ENCODE measurements at places on chromosomes 1 and 21. TPM values are rescaled to one million over a fixed set of nuclear protein-coding genes. Genes with fewer than 3 reads are reported as not detected.

TNFRSF18 gene
- 0.70 TPM for total RNA-seq

AMY2A gene
- not detected for total RNA-seq

CSRP1 gene
- total RNA-seq: 143 TPM

COL9A2 gene
- total RNA-seq: 2.1 TPM

ATP6V1G3 gene
- not detected for total RNA-seq

SEC16B gene
- 46.2 TPM for total RNA-seq

ETS2 gene
- 147 TPM for total RNA-seq

ESRRG gene
- 6.6 TPM for total RNA-seq

GNG12 gene
- total RNA-seq: 198 TPM

CDCA8 gene
- total RNA-seq: 3.8 TPM

Data from Peyer's patch (tissue), 4 donors.